ENCODE measurements at places on chromosomes 4 and X.

DNA sequence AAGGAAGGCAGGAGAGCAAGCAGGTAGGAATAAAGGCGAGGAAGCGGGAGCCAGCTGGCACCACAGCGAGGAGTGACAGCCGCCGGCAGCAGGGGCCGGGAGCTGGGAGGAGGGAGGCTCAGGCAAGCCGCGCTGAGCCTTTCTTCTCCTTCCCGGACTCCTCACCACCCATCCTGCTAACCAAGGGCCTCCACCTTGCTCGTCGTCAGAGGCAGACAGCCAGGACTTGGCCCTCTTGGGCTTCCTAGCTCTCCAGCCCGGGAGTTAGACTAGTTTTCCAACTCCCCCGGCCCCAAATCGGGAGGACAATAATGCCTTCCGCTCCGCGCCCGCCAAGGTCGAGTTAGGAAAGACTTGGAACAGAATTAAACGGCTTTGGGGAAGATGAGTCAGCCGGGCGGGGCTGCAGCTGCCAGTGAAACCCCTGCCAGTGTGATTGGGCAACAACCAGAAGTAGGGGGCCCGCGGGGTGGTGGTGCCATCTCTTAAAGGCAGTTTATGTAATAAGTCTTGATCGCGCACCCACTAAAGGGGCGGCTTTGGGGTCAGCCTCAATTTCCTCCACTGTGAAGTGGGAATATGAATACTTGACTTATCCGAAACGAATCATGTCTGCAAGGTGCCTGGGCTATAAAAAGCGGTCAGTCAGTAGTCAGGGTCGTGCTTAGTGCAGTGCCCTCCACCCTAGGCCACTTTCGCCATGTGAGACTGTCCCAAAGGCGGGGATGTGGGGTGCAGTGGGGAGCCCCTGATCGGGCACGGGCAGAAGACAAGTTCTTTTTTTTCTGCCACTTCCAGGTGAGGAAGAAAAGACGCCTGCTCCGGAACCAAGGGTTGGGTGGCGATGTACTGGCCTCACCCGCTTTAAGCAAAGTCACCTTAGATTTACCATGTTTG, 6.7 kb upstream of the HSD17B10 start:
- no peaks in the 10 kb centered on the region for H3K27me3 ChIP-seq
- peak overlapping the region; percentile 47 for H3K4me3 ChIP-seq
- peaks cover 12% of the 10 kb centered on the region for H3K4me1 ChIP-seq
- DNase-seq: peak; percentile 92
- H3K36me3 ChIP-seq: no peaks in the 10 kb centered on the region
- peak overlapping the region; percentile 68 for H3K27ac ChIP-seq

- H3K27me3 ChIP-seq: no peaks in the 10 kb centered on the region
- H3K4me1 ChIP-seq: no peaks in the 10 kb centered on the region
- H3K27ac ChIP-seq: no peak overlapping the region
- H3K36me3 ChIP-seq: peaks cover 15% of the 10 kb centered on the region
- no peak for DNase-seq
Measured at GRCh38 chr4:169119536-169119935, 109.5 kb upstream of the CBR4 start.

GRCh38 chrX:50812995-50813842, 775 bp downstream of the SHROOM4 start:
- H3K36me3 ChIP-seq: no peaks in the 10 kb centered on the region
- no peaks in the 10 kb centered on the region for H3K27me3 ChIP-seq
- peaks cover 4% of the 10 kb centered on the region for H3K4me1 ChIP-seq
- DNase-seq: peak; percentile 69
- H3K27ac ChIP-seq: peak overlapping the region; percentile 60
- peak overlapping the region; percentile 54 for H3K4me3 ChIP-seq

DNA sequence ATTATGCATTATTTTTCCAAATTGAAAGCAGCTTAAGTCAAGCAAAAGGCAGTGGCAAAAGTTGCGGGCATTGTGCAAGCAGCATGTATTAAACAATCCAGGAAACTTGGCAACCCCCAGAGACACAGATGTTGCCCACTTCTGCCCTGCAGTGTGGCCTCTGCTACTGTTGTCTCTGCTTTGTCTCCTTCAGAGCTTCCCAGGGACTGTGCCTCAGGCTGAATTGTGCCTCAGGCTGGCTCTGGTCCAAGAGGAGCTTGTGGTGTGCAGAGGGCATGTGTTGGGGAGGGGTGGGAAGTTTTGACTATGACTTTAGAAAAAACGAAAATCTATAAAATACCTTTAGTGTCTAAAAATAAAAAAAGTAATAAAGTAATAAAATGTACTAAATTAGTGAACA, 201.4 kb downstream of the CCSER1 start:
- no peaks in the 10 kb centered on the region for H3K36me3 ChIP-seq
- H3K27me3 ChIP-seq: no peaks in the 10 kb centered on the region
- H3K4me3 ChIP-seq: no peak overlapping the region
- H3K4me1 ChIP-seq: no peaks in the 10 kb centered on the region

GRCh38 chr4:97404876-97405523, 738.3 kb downstream of the STPG2 start:
- no peaks in the 10 kb centered on the region for H3K27me3 ChIP-seq
- DNase-seq: no peak
- no peak overlapping the region for H3K27ac ChIP-seq
- no peak overlapping the region for H3K4me3 ChIP-seq

GRCh38 chr4:152399246-152399645, 136.6 kb downstream of the FBXW7 start:
- no peaks in the 10 kb centered on the region for H3K27me3 ChIP-seq
- H3K4me3 ChIP-seq: no peak overlapping the region
- no peak overlapping the region for H3K27ac ChIP-seq
- no peak for DNase-seq

DNA sequence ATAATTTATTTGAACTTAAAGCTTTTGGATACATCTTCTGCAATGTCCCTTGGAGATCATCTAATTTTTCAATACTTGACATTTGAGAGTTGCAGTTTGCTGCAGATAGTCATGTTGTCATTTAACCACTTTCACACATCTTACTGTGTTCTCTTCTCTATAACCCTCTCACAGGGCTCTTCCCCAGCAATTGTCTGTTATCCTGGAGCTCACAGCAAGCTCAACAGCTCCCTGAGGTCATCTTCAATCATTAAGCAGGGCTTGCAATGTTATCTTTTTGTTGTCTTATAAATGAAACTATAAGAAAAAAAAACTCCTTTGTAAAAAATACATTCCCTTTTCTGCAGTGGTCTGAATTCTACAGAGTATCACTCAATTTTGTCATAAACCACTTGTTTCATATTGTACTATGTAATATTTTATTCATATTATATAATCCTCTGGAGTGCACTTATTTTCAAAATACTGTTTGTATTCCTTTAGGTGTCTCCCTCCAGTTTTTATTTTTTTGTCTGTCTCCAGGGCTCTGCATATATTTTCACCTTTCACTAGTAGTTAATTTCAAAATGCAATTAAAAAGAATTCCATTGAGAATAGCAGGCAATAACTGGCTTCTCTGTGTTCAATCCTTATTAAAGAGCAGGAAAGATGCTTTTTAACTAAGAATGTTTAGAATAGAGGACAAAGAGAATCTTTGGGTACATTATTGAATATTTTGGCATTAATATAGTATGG, 106.3 kb upstream of the ARSJ start:
- H3K27ac ChIP-seq: no peak overlapping the region
- H3K36me3 ChIP-seq: no peaks in the 10 kb centered on the region
- H3K27me3 ChIP-seq: no peaks in the 10 kb centered on the region
- H3K4me1 ChIP-seq: peaks cover 8% of the 10 kb centered on the region
- DNase-seq: no peak

DNA sequence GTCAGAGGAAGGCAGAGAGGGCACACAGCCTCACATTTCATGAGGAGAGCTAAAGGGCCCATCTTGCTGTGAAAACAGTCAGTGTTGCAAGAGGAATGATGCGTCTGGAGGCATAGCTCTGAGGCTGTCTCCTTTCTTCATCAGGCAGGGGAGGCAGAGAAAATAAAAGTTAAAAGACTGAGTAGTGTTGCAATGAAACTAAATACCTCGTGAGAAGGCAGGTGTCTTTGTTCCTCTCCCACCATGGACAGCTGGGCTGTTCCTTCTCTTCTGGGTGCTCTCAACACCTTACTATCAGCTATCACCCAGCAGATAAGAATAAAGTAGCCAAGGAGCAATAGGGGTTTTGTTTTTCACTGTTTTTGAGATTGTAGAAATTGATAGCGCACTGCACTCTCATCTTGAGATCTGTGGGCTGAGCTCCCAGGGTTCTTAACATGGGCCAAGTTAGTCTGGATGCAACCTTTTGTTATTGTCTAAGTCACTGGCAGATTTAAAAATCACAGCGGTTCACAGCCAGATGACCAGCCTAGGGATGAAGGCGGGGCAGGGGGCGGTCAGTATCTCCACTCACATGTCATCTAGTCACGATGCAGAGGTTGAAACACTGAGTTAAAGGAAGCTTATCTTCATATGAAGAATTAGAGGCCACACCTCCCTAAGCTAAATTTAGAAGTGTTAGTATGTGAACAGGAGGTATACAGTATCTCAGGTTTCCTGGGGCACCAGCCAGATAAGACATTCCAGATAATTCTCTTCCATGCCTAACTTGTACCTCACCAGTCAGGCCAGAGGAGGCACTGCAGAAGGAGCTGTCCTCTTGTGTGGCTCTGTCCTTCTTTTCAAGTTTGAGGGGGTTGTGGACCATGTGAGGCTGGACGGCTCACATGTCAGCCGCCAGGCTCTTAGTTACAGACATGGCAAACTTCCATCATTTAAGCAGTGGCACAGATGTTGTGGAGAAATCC, 36.9 kb downstream of the PARM1 start:
- H3K36me3 ChIP-seq: no peaks in the 10 kb centered on the region
- no peaks in the 10 kb centered on the region for H3K27me3 ChIP-seq
- no peak overlapping the region for H3K4me3 ChIP-seq
- no peak overlapping the region for H3K27ac ChIP-seq
- peaks cover 18% of the 10 kb centered on the region for H3K4me1 ChIP-seq

GRCh38 chr4:165402375-165402774, 23.6 kb downstream of the CPE start:
- no peaks in the 10 kb centered on the region for H3K27me3 ChIP-seq
- no peaks in the 10 kb centered on the region for H3K36me3 ChIP-seq
- no peak for DNase-seq

GRCh38 chrX:68902706-68903504, 74.1 kb downstream of the EFNB1 start:
- H3K27me3 ChIP-seq: no peaks in the 10 kb centered on the region
- H3K27ac ChIP-seq: no peak overlapping the region
- DNase-seq: no peak
- no peaks in the 10 kb centered on the region for H3K4me1 ChIP-seq
